ENCODE measurements at places on chromosomes 11 and 22. TPM values are rescaled to one million over a fixed set of nuclear protein-coding genes. Genes with fewer than 3 reads are reported as not detected.

- no peaks in the 10 kb centered on the region for H3K36me3 ChIP-seq
- DNase-seq = no peak
- H3K4me3 ChIP-seq = no peak overlapping the region
- H3K27me3 ChIP-seq = peaks cover 25% of the 10 kb centered on the region
- H3K27ac ChIP-seq = no peak overlapping the region
Measured at GRCh38 chr11:17673951-17674350, 45.4 kb upstream of the MYOD1 start.

- H3K27me3 ChIP-seq = no peaks in the 10 kb centered on the region
- H3K27ac ChIP-seq = no peak overlapping the region
- no peak for DNase-seq
- no peaks in the 10 kb centered on the region for H3K36me3 ChIP-seq
Measured at GRCh38 chr22:50551160-50551752, 5.6 kb downstream of the KLHDC7B start.

DNA sequence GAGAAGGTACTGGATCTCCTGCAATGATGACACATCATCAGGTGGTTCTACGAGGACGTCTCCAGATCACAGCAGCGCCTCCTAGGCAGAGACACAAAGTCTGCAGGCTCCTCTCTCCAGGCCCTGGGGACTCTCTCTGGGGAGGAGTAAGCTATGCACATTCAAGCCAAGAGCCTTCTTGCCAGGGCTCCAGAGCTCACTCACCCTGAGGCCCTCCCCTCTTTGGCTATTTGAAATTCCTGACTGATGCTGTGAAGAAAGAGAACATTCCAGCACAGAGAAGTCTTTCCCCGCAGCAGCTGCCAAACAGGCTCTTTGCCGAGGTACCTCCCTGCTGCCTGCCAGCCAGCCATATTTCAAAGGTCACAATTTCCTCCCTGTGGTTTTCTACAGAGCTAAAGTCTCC lies 204.9 kb downstream of the CSNK2A3 start:
- H3K27ac ChIP-seq = no peak overlapping the region
- DNase-seq = no peak
- H3K27me3 ChIP-seq = peaks cover 16% of the 10 kb centered on the region
- no peak overlapping the region for H3K4me3 ChIP-seq

- peak; percentile 27 for DNase-seq
- H3K27ac ChIP-seq = peak overlapping the region; percentile 84
- no peaks in the 10 kb centered on the region for H3K27me3 ChIP-seq
Measured at GRCh38 chr11:35006389-35007128, 90.1 kb downstream of the PDHX start.

DNA sequence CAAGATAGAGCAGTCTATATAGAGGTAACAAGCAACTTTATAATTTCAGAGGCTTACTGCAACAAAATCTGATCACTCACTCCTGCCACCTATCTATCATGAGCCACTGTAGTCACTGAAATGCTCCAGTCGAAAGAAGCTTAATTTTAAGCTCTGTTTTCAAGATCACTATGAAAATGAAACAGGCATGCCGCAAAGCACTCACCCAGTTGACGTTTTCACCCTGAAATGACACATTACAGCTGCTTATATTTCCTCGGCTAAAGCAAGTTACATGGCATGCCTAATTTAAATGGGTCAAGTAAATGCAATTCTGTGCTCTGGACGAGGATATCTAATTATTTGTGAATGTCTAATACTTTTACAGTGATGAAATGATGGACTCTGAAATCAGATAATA lies 616.3 kb downstream of the FAM181B start:
- H3K36me3 ChIP-seq = no peaks in the 10 kb centered on the region
- H3K27ac ChIP-seq = no peak overlapping the region
- DNase-seq = no peak

DNA sequence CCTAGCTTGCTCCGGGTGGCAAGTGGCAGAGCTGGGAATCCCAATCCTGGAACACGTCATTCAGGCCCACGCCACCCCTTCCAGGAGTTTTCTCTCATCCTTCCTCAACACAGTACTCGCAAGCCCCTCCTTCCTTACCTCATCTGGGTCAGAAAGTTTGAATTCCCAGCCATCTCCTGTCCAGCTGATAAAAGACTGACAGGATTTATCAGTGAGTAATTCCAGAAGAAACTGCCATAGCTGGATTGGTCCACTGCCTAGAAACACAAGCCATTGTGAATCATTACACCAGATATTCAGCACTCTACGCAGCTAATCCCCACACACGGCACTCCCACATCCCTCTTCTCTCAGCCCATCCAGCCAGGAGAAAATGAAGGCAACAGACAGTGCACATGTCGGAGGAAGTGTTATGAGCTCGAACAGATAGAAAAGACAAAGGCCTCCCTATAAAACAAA lies 124.0 kb downstream of the ETS1 start:
- H3K27me3 ChIP-seq = no peaks in the 10 kb centered on the region
- no peak overlapping the region for H3K4me3 ChIP-seq
- peaks cover 97% of the 10 kb centered on the region for H3K36me3 ChIP-seq
- peaks cover 71% of the 10 kb centered on the region for H3K4me1 ChIP-seq

DNA sequence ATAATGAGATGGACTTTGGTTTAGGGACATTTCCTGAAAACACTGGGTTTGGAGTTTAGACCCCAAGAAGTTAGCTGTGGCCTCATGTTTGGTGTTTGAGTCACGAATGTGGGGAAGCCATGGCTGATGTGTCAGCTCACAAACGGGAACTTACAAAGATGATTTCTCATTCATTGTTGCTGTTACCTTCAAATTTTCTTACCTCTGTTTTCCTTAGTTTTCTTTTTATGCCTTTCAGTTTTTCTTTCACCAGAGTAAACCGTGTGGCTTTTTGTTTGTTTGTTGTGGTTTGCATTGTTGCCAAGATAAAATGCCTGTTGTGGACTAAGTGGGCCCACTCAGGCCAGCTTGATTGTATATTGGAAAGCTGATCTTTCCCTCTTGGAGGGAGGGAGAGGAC lies 89.1 kb downstream of the SWAP70 start:
- peak overlapping the region; percentile 92 for H3K27ac ChIP-seq
- no peak for DNase-seq
- no peaks in the 10 kb centered on the region for H3K27me3 ChIP-seq
- H3K4me3 ChIP-seq = no peak overlapping the region
- peaks cover 67% of the 10 kb centered on the region for H3K4me1 ChIP-seq
- H3K36me3 ChIP-seq = peaks cover 48% of the 10 kb centered on the region

- peaks cover 2% of the 10 kb centered on the region for H3K27me3 ChIP-seq
- H3K36me3 ChIP-seq = no peaks in the 10 kb centered on the region
- peaks cover 3% of the 10 kb centered on the region for H3K4me1 ChIP-seq
- DNase-seq = no peak
- no peak overlapping the region for H3K27ac ChIP-seq
- H3K4me3 ChIP-seq = no peak overlapping the region
Measured at GRCh38 chr11:44771841-44772240, 45.1 kb downstream of the TSPAN18 start.

GRCh38 chr11:9687711-9688477 lies 24.0 kb downstream of the SWAP70 start:
- peaks cover 52% of the 10 kb centered on the region for H3K4me1 ChIP-seq
- peaks cover 38% of the 10 kb centered on the region for H3K36me3 ChIP-seq
- no peak overlapping the region for H3K27ac ChIP-seq

DNA sequence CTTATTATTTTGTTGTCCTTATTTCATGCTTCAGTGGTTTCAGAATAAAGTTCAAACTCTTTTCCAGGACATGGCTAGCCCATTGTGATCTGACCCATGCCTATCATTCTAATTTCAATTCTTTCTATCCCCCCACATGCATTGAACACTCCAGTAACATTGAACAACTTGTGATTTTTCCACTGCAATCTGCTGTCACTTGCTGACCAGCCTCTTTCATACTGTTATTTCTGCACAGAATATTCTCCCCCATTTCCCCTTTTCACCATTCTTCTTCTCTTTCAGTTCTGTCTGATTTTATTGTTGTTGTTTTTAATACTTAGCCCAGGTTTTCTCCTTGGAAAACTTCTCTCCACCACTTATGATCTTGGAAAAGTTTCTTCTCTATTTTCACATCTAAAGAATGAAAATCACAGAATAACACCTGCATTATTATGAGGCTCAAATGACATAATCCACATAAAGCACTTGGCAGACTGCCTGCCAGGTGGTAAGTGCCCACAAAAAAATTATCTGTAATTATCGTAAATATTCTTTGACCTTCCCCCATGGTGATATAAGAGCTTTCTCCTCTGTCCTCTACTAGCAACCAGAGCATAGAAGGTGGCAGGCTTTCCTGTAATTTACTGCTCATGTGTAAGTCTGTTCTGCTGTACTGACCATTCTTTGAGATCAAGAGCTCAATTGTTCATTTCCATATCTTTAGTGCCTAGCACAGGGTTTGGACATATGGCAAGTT lies 51.9 kb upstream of the EED start:
- H3K27me3 ChIP-seq = no peaks in the 10 kb centered on the region
- no peak for DNase-seq
- peak overlapping the region; percentile 92 for H3K27ac ChIP-seq
- peaks cover 30% of the 10 kb centered on the region for H3K4me1 ChIP-seq
- H3K4me3 ChIP-seq = peak overlapping the region; percentile 76
- no peaks in the 10 kb centered on the region for H3K36me3 ChIP-seq

The PTPRJ gene
- total RNA-seq = 18.8 TPM

The CCDC88B gene
- total RNA-seq = 201 TPM
